ENCODE measurements at places on chromosomes 3 and 15.

DNA sequence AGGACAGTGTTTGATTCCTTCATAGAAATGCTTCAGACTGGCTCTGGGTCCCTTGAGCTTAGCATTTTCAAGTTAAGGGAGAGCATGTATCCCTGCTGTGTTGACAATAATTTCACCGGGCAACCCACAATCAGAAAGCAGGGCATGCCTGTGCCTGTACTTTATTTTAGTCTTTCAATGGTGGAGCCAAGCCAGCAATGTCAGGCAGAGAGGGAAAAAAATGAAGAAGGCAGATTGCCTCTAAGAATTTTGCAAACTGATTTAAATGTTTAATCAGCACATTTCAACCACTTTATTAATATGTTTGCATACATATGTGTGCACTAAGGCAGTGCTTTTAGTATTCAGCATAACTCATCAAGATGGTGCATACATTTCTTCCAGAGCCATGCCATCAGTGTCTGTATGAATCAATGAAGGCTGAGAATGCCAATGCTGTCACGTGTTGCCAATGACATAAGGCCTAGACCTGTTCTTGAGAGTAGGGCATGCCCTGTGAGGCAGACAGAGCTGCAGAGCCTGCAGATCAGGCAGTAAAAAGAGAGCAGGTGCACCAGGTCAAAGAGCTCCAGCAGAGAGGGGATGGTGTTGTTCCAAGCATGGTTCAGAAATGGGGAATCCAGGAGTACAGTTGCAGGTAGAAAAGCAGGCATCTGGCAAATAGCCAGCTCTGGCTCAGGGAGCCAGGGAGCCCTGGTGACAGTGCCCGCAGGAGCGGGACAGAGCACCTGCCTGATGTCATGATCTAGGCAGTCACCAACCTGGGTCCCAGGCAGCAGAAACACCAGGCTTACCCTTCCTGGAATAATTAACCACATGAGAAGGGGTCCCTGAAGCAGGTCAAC is 508.5 kb downstream of the GABRG3 start:
- DNase-seq, result no peak

GRCh38 chr3:138459619-138460535 is 25.5 kb downstream of the ESYT3 start:
- DNase-seq, result no peak

GRCh38 chr3:193148688-193149473 is 92.1 kb upstream of the PLAAT1 start:
- no peak for DNase-seq

DNA sequence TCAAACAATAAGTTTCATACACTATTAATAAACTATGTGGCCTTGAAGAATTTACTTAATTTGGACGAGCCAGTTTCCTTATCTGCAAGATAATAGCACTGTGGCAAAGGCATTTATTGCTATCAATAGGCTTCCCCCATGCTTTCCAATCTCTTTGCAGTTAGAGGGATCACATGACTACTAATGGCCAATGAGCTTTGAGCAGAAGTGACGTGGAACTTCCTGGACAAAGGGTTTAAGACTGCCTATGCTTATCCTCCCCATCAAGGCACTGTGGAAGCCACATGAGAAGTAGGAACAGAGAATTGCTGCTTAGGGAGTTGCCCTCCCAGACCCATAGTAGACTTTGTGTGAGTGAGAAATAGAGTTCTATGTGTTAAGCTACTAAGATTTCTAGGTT is 16.7 kb upstream of the ZMAT3 start:
- peak; percentile 13 for DNase-seq

DNA sequence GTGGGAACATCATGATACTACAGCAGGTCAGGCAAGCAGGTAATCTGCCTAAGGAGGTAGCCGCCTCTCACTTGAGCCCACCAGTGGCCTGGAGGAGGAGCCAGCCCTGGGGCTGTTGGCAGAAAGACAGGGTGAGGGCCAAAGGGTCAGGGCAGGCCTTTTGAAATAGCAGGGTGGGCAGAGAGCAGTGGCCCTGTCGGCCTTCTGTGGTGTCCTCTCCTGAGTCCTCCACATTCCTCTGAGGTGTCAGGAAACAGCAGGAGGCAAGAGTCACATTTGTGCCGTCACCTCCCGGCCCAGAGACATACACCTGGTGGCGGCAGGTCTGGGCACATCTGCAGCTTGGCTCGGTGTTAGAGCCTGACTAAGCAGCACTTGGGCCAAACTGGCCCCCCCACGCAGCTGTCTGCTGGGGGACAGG is 3.9 kb upstream of the BNC1 start:
- DNase-seq, result no peak

- no peak for DNase-seq
These were observed 45.1 kb upstream of the FGD5 start for GRCh38 chr3:14773691-14774128.

DNA sequence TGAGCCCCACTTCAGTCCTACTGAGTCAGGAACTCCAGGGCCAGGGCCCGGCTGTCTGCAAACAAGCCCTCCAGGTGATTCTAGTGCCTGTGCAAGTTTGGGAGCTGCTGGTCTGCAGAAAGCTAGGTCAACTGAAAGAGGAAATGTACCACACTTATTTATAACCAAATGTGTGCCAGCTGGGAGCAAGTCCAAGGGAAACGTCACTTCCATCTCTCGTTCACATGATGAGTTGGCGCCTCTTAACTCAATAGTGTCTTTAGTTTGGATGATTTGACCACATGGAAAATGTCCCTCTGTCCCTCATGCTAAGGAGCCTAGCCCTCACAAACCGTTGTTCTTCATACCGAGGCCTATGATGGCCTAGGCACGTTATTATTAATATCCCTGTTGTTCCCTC is 43.2 kb downstream of the GOLGA8S start:
- DNase-seq, result no peak

GRCh38 chr3:109927726-109928125 is 590.4 kb upstream of the DPPA4 start:
- DNase-seq, result no peak

DNA sequence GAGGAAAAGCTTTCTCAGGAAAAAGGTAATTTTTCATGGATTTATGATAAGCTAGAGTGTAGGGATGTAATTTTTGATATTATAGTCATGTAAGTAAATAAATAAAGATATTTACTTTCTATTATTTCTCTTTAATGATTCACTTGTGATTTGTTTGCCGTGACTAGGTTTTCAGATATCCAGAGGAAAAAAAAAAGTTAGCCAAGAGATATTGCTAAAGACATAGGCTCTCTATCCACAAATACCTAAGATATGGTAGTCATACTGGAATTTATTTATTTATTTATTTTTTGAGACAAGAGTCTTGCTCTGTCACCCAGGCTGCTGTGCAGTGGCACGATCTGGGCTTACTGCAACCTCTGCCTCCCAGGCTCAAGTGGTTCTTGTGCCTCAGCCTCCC is 59.9 kb downstream of the AP4E1 start:
- no peak for DNase-seq

DNA sequence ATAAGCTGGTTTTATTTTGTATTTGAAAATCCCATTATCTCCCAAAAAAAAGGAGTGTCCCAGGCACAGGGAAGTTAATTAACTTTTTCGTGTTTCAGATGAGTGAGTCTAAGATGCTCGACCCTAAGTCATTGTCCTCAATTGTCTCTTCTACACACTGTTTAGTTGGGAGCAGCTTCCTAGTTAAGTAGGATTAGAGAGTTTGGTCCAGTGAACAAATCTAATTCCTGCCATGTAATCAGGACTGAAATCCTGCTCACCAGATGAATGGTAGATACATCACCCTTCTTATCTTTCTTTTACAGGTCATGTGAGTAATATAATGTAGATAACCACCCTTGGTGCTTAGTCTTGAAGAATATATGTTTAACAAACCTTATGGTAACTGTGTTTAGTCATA is 228.9 kb upstream of the MANF start:
- no peak for DNase-seq

- DNase-seq, result peak; percentile 43
These were observed 5.3 kb downstream of the TUBGCP4 start for GRCh38 chr15:43376017-43376705.

DNA sequence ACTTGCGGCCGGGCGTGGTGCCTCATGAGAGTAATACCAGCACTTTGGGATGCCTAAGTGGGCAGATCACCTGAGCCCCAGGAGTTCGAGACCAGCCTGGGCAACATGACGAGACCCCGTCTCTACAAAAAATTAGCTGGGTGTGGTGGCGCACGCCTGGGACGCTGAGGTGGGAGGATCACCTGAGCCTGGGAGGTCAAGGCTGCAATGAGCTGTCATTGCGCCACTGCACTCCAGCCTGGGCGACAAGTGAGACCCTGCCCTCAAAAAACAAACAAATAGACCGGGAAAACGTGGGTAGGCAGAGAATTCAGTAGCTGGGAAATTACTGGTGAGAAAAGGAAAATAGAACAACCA is 667 bp downstream of the UMPS start:
- no peak for DNase-seq

DNA sequence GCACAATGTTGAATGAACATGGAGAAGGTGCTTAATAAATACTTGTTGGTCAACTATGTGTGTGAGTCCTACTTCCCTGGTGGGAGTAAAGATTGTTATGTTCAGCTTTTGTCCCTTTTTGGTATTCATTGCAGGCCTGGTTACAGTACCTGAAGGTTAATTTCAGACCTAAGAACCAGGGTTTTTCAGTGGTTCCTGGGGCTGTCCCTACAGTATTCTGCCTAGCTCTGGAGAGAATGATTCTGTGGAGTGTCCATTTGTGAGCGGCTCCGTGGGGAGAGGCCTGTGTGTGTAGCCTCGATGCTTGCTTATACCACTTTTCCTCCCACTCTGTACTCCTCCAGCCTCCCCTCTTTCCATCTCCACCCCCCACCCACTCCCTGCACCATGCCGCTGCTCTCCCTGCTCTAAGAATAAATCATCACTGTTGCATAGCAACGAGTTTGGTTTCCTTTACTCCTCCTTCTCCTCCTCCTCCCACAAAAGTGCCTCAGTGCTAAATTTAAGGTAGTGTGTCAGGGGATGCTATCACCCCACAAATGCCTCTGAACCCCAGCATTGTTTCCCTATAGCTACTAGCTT is 150.6 kb upstream of the ROPN1 start:
- DNase-seq, result no peak

- no peak for DNase-seq
These were observed 72.5 kb upstream of the P3H2 start for GRCh38 chr3:190193210-190193609.

DNA sequence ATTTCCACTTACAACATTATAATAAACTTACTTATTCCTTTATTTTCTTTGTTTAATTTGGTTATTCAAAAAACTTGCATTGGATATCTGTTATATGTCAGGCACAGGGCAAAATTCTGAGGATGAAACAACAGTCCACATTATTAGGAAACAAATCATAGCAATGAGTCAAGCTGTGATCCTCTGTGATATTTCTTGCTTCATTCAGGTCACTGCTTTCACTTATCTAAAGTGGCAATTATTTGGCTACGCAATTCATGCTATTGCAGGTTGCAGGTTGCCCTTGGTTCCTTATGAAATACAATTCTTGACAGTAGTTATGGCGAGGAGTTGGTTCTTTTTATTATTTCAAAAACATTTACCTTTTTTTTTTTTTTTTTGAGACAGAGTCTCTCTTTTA is 66.4 kb upstream of the CNTN6 start:
- no peak for DNase-seq

All from suppressor macrophage treated with lipopolysaccharide for 1 hour (primary cell).